Spleen (tissue), 13 donors: ENCODE measurements at places on chromosomes 3 and 15. TPM values are rescaled to one million over a fixed set of nuclear protein-coding genes. Genes with fewer than 3 reads are reported as not detected.

- no peak for DNase-seq
- H3K27ac ChIP-seq = no peak overlapping the region
- H3K36me3 ChIP-seq = no peaks in the 10 kb centered on the region
- peaks cover 13% of the 10 kb centered on the region for H3K4me1 ChIP-seq
These were observed 36.7 kb downstream of the FLNB start for GRCh38 chr3:58044691-58045483.

DNA sequence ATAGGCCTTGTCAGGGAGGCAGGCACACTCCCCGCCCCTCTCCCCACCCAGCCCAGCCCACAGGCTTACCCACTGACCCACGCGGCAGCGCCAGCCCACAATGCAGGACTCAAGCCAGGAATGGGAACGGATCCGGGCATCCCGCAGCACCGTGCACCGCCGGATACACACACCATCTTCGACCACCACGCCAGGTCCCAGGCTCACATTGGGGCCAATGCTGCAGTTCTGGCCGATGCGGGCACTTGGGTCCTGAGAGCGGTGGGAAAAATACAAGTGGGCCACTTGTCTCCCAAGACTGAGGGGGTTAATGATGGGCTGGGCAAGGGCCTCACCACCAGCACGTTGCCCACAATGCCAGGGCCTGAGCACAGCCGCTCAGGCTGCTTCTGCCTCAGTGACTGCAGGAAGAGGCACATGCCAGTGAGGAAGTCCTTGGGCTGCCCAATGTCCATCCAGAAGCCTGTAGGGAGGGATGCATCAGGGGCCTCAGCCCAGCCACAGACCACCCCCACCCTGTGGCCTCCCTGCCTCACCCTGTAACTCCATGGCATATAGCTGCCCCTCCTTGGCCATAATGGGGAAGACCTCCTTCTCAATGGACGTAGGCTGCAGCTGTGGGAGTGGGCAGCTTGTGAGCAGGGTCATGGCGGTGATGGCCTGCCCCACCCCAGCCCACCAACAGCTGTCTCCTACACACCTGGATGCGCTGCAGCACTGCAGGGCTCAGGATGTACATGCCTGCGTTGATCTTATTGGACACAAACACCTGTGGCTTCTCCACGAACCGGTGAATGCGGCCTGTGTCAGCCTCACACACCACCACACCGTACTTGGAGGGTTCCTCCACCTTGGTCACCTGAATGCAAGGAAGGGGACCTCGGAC lies 1.6 kb downstream of the GMPPB start:
- peak overlapping the region; percentile 95 for H3K27ac ChIP-seq
- peak; percentile 76 for DNase-seq
- peak overlapping the region; percentile 98 for H3K4me3 ChIP-seq

GRCh38 chr3:65636326-65636725 lies 402.4 kb downstream of the MAGI1 start:
- no peaks in the 10 kb centered on the region for H3K4me1 ChIP-seq
- H3K36me3 ChIP-seq = no peaks in the 10 kb centered on the region
- H3K27me3 ChIP-seq = no peaks in the 10 kb centered on the region
- DNase-seq = no peak

- H3K27ac ChIP-seq = no peak overlapping the region
- H3K4me1 ChIP-seq = peaks cover 5% of the 10 kb centered on the region
These were observed 17.7 kb downstream of the ZNF654 start for GRCh38 chr3:88076712-88077111.

DNA sequence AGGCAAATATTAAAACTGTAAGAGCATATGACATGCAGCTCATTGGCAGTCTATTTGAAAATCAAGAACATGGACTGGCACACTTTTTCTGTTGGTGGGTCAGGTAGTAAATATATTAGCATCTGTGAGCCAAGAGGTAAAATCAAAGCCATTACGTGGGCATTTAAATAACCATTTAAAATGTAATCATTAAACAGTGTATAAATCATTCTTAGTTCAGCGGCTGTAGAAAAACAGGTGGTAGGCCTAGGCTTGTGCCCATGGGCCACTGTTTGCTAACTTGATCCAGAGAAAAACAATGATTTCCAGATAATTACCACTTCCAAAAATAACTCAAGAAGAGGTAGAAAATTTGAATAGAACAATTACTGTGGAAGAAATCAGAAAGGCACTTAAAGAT lies 105.1 kb downstream of the CHST2 start:
- no peak overlapping the region for H3K4me3 ChIP-seq
- no peak overlapping the region for H3K27ac ChIP-seq
- no peaks in the 10 kb centered on the region for H3K36me3 ChIP-seq

DNA sequence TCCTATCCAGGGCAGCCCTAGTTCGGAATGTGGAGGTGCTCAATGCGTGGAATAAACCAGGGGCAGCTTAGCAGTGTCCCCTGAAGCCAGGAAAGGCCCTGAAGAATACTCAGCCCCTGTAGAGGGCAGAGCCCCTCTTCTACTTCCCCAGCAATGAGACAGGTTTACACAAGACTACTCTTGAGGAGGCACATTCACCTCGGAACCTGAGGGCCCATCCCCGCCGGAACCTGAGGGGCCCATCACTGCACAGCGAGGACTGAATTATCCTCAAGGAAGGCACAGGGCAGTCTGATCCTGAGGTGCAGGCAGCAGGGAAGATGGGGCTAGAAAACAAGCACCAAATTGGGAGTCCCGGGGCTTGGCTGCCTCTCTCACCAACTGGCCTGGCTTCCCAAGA lies 22.2 kb downstream of the CCDC13 start:
- H3K27ac ChIP-seq = no peak overlapping the region
- DNase-seq = peak; percentile 56
- no peaks in the 10 kb centered on the region for H3K27me3 ChIP-seq
- H3K4me3 ChIP-seq = no peak overlapping the region
- H3K36me3 ChIP-seq = no peaks in the 10 kb centered on the region

DNA sequence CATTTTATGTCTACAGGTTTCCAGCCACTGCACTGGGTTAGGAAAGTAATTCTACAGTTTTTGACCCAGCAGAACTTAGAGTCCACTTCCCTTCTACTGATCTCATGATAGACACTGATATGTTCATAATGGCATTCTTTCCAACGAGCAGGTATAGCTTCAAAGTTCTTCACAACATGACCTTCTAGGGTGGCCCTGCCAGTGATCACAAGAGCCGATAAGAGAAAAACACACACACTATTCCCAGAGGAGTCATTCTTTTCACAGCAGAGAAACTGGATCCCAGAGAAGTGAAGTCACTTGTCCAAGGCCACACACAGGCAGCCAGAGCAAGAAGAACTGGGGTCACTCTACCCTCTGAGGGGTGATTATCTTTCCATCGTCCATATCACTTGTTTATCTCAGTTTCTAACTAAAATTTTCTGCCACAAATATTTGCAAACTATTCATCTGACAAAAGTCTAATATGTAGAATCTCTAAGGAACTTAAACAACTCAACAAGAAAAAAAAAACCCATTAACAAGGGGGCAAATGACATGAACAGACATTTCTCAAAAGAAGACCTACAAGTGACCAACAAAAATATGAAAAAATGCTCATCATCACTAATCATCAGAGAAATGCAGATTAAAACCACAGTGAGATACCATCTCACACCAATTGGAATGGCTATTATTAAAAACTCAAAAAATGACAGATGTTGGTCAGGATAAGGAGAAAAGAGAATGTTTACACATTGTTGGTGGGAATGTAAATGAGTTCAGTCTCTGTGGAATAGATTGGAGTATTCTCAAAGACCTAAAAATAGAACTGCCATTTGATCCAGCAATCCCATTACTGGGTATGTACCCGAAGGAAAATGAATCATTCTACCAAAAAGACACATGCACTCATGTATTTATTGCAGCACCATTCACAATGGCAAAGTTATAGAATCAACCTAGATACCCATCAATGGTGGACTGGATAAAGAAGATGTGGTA lies 31.5 kb downstream of the SPTSSB start:
- H3K4me1 ChIP-seq = no peaks in the 10 kb centered on the region
- no peaks in the 10 kb centered on the region for H3K36me3 ChIP-seq
- H3K27ac ChIP-seq = no peak overlapping the region
- no peak overlapping the region for H3K4me3 ChIP-seq
- no peaks in the 10 kb centered on the region for H3K27me3 ChIP-seq
- no peak for DNase-seq

The SLC6A6 gene
- 130 TPM for total RNA-seq

DNA sequence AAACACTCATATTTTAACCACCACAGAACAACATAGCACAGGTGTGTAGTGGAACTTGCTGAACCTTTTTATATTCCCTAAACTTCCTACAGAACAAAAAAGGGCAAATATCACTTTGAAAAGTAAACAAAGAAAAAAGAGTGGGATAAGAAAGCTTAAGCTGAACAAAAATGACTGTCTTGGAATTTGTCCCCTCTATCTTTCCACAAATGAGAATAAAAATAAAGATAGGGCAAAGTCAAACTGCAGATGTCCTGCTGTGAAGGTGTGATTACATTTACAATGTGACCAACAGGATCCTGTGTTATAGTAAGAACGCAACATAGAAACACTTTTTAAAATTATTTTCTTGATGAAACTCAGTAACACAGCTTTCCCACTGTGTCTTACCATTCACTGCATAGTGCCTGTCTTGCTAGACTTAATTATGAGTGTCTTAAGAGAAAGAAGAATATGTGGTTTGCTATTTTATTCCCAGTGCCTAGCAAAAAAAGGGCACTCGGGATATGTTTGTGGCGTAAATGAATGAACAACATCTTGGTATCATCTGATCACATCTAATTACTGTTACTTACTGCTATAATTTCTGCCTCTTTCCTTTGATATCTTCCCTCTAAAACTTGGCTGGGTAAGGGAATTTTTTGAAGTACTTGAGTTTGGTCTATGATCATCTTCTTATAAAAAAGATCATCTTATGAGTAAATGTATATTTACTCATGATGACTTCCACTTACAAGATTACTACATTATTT lies 67.5 kb downstream of the DENND4A start:
- H3K36me3 ChIP-seq = peaks cover 99% of the 10 kb centered on the region
- no peak for DNase-seq
- no peaks in the 10 kb centered on the region for H3K27me3 ChIP-seq
- H3K4me1 ChIP-seq = no peaks in the 10 kb centered on the region

The GATM gene
- 33.4 TPM for total RNA-seq

- no peaks in the 10 kb centered on the region for H3K36me3 ChIP-seq
- no peak for DNase-seq
- H3K27me3 ChIP-seq = no peaks in the 10 kb centered on the region
- H3K4me1 ChIP-seq = no peaks in the 10 kb centered on the region
These were observed 16.3 kb upstream of the BBX start for GRCh38 chr3:107506458-107506857.

- peaks cover 59% of the 10 kb centered on the region for H3K4me1 ChIP-seq
- H3K36me3 ChIP-seq = no peaks in the 10 kb centered on the region
- H3K27me3 ChIP-seq = no peaks in the 10 kb centered on the region
- peak overlapping the region; percentile 81 for H3K27ac ChIP-seq
- H3K4me3 ChIP-seq = peak overlapping the region; percentile 77
These were observed 1.5 kb upstream of the LIMD1 start for GRCh38 chr3:45592830-45593707.

The MAGI1 gene
- total RNA-seq = 93.9 TPM

GRCh38 chr15:95287720-95288103 lies 1042.8 kb upstream of the NR2F2 start:
- no peak for DNase-seq
- H3K4me1 ChIP-seq = peaks cover 16% of the 10 kb centered on the region
- no peaks in the 10 kb centered on the region for H3K36me3 ChIP-seq
- no peaks in the 10 kb centered on the region for H3K27me3 ChIP-seq
- H3K4me3 ChIP-seq = no peak overlapping the region

DNA sequence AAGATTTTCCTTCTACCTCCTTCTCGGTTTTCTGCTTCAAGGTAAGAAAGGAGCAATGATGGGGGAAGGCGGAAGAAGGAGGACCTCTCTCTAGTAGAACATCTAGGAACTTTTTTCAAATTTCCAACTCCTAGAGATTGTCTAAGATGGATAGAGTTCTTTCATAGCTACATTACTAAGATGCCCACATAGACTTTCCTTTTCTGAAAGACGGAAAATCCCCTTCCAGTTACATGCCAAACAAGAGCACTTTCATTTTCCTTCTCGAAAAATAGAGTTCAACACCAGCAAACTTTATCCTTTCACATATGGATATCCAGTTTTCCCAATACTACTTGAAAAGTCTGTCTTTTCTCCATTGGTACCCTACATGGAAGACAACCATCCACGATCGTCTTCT lies 692 bp downstream of the HTR3E start:
- no peak overlapping the region for H3K27ac ChIP-seq
- H3K27me3 ChIP-seq = no peaks in the 10 kb centered on the region
- H3K36me3 ChIP-seq = no peaks in the 10 kb centered on the region
- H3K4me1 ChIP-seq = no peaks in the 10 kb centered on the region

DNA sequence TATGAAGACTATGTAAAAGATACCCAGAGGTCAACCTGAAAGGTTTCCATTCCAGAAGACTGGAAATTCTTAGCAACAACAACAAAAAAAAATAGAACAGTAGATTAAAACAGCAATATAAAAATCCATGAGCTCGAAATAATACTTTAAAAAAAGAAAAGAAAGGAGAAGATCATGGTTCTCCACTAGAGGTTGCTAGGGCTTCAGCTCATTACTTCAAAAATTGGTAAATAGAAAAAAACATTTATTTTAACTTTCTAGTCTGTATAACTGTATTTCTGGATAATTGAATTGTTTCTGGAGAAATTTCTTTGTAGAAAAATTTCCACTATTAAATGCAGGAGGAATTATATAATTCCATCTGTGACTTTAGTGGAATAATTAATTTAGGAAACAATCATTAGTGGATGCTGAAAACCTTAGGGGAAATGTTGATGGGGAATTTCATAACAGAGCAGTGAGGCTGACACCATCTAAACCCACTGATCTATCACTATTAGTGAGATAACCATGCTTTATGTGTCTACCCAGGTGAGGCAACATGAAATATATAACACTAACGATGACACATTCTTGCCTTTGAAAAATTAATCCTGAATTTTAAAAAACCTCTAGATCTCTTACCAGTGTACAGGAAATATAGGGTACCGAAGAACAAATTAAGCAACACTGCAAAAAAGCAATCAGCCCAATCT lies 62.5 kb upstream of the SNRK start:
- H3K4me3 ChIP-seq = no peak overlapping the region
- no peak for DNase-seq
- H3K27ac ChIP-seq = no peak overlapping the region
- no peaks in the 10 kb centered on the region for H3K27me3 ChIP-seq
- H3K4me1 ChIP-seq = peaks cover 5% of the 10 kb centered on the region

The MYZAP gene
- total RNA-seq = 12.5 TPM
